ENCODE measurements at places on chromosomes 16 and 17.

DNA sequence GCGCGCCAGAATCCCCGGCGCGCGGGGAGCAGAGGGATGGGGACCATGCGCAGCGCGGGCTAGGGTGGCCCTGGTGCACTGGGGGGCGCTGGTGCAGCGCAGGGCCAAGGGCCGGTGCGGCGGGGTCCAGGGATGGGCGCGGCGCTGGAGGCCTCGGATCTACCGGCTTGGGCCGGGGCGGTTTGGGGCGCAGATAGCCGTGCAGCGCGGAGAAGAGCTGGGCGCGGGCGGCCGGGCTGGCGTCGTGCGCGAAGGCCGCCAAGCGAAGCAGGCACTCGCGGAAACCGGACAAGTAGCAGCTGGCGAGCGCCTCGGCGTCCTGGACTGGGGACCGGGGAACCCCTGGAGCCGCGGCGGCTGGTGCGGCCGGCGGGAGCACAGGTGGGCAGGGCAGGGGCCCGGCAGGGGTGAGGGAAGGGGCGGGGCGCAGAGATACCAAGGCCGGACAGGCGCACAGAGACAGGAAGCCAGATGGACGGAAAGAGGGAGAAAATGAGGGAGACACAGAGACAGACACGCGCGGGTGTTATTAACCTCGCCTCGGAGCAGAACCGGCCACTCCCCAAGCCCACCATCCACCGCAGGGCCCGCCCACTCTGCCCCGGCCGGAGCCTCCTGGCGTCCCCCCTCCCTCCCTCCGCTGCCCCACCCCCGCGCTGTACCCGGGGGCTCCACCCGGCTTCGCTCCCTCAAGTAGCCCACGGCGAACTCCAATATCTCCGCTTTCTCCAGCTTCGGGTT, 2.1 kb downstream of the HES7 start:
- DNase-seq = no peak

- DNase-seq = no peak
Measured at GRCh38 chr17:58527949-58528348, 13.5 kb upstream of the MTMR4 start.

DNA sequence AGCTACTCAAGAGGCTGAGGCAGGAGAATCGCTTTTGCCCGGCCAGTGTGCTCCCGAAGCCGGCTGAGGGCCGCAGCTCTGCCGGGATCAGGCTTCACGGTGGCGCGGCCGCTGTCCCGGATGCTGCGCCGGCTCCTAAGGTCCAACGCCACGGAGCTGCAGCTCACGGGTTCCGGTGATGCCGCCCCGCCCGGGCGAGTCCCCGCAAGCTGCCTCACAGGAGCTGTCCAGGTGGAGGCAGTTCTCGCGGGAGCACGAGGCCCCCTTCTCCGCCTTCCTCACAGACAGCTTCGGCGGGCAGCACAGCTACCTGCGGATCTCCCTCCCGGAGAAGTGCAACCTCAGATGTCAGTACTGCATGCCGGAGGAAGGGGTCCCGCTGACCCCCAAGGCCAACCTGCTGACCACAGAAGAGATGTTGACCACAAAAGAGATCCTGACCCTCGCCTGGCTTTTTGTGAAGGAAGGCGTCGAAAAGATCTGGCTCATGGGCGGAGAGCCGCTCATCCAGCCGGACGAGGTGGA, 111.4 kb upstream of the SIAH1 start:
- DNase-seq = no peak

- DNase-seq = no peak
Measured at GRCh38 chr16:24915576-24915975, 69.8 kb downstream of the SLC5A11 start.

GRCh38 chr17:81898029-81898866, 3.8 kb upstream of the NPB start:
- DNase-seq = no peak

DNA sequence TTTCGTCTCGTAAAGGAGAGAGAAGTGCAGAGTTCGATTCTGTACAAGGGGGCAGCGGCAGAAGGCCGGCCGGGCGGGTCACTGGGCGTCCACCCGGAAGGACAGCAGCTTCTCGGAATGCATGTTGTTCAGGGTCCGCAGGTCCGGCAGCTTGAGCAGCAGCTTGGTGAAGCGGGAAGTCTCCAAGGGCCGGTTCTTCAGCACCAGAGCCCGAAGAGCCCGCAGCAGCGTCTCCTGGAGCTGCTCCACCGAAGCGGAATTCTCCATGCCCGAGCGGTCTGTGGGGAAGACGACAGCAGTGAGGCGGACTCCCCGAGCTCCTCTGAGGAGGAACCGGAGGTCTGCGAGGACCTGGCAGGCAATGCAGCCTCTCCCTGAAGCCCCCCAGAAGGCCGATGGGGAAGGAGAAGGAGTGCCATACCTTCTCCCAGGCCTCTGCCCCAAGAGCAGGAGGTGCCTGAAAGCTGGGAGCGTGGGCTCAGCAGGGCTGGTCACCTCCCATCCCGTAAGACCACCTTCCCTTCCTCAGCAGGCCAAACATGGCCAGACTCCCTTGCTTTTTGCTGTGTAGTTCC, 7.3 kb downstream of the NR1D1 start:
- no peak for DNase-seq

GRCh38 chr16:74738816-74739215, 35.8 kb downstream of the FA2H start:
- no peak for DNase-seq

GRCh38 chr17:9824094-9824493, 1.6 kb upstream of the GLP2R start:
- DNase-seq = no peak

DNA sequence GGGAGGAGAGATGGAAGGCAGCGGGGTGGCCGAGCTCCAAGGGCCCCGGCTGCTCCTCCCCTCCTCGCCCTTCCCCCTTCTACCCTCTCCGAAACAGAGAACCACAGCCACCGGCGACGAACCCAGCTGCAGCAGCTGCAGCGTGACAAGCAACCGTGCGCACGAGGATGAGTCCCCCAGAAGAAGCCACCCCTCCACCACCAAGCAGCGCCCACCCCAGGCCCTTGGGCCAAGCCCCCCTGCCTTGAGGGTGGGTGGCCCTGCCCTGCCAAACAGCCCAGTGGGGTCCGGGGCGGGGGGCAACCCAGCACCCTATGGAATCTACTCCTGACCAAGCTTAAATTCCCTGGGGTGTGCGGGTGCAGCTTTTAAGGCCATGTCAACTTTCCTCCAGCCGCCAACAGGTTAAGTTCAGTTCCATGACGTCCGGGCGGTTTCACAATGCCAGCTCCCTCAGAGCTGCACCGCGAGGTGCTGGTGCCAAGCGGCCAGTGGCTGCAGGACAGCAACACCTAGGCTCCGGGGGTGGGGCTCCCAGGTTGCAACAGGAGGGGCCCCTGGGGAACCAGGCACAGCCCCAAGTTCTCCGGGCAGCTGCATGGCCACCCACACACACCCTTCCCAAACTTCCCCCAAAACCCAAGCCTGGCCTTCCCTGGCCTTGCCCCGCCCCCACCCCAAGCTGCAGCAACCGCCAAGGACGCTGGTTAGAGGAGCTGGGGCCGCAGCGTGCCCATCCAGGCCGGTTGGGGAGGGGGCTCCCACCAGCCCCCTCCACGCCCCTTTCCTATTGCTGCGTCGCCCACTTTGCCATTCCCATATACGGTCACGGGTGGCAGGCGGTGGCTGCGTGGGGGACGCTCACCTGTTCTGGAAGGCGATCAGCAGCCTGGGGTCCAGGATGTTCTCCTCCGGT, 2.0 kb downstream of the CBX4 start:
- DNase-seq = no peak

DNA sequence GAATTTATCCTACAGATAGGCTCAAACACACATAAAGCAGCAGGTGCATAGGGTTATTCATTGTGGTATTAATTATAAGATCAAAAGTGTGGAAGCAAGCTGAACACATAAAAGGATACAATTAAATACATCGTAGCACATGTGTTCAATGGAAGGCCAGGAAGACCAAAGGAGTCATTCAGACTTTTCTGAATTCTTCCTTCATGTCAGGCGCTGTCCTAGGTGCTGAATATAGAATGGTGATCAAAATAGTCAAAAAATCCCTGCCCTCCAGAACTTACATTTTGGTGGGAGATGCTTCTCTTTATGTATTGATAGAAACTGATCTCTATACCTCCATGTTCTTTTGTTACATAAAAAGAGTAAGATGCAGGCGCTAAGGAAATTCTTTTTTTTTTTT, 439.0 kb upstream of the ASIC2 start:
- DNase-seq = no peak

- no peak for DNase-seq
Measured at GRCh38 chr17:57447990-57448758, 191.9 kb downstream of the MSI2 start.

DNA sequence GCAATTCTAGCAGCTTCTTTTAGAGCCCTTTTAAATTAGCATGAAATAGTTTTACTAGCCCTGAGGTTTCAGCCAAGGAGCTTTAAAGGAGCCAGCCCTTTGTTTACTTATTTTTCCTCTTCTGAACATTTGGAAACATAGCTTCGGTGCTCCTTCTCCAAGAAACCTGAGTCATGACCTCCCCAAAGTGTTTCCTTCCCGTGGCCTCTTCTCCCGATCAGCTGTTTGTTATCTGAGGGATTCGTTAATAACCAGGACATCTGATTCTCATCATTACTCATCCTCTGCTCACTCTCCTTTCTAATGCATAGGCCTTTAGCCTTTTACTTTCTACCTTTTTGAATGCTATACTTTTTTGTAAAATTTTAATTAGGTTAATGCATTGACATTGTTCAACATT, 204.5 kb downstream of the WWOX start:
- DNase-seq = peak; percentile 41

DNA sequence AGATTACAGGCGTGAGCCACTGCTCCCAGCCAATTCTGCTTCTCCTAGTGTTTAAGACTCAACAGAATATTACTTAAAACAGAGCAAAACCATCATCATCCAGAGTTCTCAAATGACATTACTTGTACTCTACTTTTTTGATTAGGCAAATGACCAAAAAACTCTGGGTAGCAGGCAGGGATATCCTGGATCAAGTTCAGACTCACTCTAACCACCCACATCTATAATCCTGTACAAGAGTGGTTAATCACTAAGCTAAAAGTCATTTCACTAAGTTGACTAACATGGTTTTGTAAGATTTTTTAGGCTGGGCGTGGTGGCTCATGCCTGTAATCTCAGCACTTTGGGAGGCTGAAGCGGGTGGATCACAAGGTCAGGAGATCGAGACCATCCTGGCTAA, 6.8 kb downstream of the NAE1 start:
- DNase-seq = no peak

Measured in hindlimb muscle (tissue), 1 donor.